Occipital lobe (tissue), 3 donors: ENCODE measurements at places on chromosomes 7 and 10.

DNA sequence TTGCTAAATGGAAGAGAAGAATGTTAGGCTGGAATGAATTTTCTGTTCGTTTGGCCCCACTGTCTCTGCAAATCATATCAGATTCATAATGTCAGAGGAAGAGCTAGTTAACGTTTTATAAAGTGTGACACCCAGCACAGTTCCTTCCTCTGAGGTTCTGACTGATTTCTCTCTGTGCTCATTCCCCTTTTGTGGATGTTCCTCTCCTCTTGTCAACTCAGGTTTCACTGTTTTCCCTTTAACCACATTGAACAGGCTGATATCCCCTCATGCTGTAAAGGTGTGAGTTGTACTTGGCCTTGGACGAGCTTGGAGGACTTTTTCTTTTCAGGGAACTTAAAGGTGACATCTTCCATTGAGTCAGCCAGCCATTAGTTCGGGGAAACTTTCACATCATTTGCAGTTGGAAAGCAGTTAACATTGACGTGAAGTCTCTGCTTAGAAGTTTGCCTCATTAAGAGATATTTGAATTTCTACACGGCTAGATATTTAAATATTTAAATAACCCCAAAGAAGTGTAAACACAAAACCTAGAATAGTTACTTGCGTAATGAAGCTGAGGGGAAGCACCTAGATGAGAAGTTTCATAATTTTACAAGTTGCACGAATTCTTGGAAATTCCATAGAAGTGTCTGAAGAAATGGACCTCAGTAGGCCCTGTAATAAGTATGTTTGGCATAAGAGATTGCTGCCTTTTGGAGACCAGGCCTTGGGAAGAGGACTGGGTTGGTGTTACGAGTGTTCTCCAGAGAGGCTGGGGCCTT is 101.5 kb upstream of the EGR2 start:
- DNase-seq: no peak

DNA sequence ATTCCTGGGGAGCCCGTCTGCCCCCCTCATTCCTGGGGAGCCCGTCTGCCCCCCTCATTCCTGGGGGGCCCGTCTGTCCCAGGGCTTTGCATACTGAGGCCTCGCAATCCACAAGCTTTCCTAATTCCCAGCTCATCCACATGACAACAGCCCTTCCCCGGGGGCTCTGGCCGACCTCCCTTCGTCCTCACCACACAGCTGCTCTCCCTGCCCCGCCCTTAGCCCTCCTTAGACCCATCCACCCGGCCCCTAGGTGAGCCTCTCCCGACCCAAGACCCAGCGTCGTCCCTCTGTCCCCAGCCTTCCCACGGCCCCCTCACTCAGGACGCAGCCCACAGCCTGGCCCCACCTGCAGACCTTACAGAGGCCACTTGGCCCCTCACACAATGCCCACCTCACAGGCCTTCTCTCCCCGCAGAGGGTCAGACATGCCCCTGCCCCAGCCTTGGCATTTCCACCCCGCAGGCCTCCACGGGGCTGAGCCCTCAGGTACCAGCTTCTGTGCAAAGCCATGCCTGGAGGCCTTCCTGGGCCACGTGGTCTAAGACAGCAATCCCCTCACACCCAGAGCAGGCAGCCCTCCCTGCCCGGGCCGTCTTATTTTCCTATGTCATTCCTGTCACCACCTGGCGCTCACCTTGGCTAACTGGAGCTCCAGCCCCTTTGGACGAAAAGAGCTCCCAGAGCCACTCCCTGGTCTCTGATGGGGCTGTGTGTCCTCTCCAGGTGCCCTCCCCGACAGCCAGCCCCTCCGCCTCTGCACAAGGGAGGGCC is 3.5 kb upstream of the FAM20C start:
- no peak for DNase-seq

DNA sequence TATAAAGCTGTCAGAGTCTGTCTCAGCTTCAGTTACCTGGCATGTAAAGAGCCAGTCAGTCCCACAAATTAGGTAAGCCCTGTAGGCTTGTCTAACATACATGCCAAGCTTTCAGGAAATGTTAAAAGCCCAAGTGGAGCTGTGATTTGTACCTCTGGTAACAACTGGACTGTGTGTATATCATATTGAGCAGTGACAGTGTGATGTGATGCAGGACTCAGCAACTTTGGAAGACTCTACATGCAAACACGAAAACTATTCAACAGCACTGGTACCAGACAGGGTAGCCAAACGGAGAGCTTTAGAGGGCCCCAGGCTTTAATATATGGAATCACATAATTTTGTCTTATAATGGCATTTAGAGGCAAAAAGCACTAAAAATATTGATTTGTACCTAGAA is 587.9 kb downstream of the PHTF2 start:
- DNase-seq: no peak

DNA sequence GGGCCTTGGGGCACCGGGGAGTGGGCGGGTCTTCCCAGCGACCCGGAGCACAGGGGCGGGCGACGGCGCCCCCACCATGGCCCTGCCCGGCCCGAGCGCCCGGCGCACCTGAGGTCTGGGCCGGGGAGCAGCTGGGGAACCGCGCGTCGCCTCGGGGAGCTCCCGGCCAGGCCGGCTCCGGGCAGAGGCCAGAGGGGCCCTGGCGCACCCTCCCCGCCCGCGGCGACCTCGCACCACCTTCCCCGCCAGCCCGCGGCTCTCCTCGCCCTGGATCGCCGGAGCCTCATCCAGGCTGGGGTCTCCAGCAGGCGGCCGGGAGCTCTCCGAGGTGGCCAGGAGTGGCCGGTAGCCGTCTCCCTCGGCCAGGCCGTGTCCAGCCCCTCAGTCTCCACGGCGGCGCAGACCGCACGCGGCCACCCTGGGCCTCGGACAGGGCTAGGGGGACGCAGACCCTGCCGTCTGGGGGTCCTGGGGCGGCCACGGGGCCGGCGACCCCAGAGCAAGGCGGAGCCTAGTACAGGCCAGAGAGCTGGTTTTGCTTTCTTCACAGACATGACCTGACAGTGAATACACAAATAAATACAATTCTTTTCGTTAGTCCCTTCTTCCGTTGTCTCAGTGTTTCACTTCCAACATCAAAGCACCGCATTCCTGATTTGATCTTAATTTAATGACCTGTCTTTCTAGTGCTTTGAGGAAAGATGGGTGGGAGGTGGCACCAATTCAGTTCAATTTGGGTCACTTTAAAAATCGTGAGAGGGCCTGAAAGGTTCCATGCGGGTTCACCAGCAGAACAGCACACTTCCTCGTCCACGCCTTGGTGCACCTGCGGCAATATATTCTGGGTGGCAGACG is 356.9 kb downstream of the DNAJB6 start:
- no peak for DNase-seq

DNA sequence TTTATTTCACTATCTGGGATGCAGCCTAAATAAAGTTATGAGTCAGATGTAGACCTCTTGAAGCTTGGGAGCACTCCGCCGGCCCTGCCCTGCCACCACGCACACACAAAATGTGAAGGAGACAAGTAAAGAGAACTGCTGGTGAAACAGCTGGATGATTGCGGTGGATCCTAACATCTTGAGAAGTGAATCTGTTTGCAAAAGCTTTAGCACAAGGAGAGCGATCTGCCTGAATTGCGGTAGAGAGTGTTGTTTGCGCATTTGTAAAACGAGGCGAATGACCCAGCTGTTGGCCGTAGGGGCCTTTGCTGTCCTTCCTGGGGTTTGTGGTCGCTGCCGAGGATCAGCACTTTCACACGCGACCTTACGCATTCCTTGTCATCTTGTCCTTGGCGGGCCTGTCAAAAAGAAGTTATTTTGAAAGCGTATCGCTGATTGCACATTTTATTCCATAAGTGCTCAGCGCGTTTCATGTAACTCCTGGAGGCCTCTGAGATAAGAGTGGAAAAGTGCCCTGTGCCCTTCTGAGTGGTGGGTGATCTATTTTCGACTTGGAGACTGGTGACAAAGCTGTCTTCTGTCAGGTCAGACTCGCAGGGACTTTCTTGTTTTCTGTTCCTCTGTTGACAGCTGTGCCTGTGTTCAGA is 40.8 kb downstream of the RBM20 start:
- DNase-seq: no peak

DNA sequence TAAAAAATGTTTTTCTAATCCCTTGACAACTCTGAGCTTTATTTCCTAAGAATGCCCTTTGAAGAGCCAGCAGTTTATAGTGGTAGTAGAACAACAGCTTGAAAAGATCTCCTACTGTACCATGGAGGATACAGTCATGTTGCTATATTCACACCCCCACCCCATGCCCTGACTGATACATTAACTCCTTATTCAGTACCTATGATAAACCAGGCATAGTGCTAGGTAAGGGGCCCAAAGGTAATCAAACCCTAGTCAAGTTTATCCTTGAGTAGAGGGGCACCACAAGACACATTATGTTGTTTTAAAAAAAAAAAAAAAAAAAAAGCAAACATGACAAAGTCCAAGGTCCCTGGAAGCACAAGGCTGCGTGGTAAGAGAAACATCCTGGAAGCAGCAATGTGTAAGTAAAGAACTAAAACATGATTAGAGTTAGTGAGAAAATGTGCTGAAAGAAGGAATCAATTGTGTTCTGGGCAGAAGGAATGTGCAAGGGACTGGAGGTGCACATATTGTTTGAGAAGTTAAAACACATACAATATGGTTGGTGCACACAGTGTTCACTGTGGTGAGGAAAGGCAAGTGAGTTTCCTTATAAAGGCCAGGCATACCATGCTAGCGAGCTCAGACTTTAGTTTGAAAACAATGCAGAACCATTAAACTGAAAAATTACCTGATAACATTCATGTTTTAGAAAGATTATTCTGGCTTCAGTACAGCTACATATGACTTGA is 51.2 kb downstream of the PDE1C start:
- DNase-seq: no peak

DNA sequence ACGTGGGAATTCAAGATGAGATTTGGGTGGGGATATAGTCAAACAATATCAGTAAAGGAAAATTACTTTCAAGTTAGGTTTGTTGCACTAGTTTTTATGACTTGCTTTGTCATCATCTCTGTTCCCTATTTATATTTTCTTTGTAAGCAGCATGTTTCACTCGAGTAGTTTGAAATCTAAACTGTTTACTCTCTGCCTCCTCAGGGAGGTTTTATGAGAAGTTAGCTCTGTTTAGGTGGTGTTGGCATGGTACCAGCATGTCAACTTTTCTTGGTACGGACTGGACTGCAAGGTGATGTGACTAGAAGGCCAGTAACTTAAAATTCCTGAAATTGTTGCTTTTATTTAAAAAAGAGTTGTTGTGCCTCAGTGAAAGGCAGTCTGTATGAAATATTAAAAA is 59.2 kb upstream of the MTPN start:
- DNase-seq: no peak

GRCh38 chr7:97020601-97020995 is 4.0 kb downstream of the DLX5 start:
- no peak for DNase-seq
